Right kidney (tissue), 9 donors: ENCODE measurements at places on chromosomes 3 and 15.

DNA sequence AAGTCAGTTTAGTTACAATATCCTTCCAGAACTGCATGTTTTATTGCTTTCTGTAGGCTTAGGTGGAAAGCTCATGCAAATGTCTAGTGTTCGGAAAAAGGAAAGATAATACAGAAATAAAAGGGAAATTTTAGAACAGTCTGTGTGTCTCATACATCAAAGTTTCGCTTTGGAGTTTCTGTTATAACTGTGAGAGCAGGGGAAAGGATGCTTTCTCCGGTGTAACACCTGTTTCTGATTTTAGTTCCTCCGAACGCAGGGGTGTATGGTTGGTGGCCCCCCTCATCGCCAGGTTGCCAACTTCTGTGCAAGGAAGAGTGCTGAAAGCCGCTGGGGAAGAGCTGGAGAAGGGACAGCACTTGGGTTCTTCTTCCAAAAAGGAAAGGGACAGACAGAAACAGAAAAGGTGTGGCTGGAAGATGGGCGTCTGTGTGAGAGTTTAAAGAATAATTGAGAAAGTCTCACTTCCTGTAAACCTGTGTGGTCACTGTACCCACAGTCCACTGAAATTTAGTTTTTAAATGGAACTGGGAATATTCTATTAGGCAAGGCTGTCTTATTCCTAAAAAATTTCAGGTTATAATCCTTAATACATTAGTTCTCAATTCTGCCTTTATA lies 6.7 kb downstream of the P2RY12 start:
- no peak for DNase-seq

DNA sequence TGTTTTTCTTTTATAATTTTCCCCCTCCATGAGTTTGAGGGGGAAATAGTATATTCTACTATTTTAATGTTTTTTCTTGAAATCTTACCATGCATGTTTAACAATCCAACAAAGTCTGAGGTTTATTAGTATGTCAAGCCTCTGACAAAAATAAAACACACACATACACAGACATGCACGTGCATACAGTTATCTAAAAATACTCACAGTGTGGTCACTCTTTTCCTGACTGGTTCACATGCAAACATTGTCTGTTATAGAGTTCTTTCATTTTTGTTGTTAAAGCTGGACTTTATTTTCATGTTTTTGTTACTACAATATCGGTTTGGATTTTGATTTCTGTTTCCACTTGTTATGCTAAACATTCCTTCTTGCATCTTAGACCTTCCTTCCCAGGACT lies 236.6 kb downstream of the MFSD1 start:
- DNase-seq: no peak

GRCh38 chr3:66604481-66604880 lies 103.7 kb upstream of the LRIG1 start:
- DNase-seq: no peak

DNA sequence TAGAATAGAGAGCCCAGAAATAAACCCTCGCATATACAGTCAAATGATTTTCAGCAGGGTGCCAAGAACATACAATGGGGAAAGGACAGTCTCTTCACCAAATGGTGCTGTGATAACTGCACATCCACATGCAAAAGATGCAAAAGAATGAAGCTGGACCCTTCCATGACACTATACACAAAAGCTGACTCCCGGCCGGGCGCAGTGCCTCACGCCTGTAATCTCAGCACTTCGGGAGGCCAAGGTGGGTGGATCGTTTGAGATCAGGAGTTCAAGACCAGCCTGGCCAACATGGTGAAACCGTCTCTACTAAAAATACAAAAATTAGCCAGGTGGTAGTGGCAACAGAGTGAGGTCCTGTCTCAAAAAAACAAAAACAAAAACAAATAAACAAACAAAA lies 43.2 kb upstream of the IQSEC1 start:
- no peak for DNase-seq

DNA sequence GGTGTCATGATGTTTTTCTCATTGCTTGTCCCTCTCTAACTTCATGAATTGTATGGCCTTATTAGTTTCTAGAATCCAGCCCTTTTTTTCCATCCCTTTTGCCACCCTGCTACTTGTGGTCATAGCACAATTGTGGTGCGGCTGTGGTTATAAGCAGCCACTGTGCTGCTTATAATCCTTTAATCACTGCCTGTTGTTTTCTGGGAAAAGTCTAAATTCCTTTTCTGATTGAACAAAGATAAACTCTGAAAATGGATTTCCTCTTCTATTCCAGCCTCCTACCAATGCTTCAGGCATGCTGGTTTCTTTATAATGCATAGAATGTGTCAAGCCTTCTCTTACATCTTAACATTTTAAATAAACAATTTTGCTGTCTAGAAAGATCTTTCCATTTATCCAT lies 319.5 kb downstream of the C3orf38 start:
- DNase-seq: no peak

GRCh38 chr3:4672725-4673275 lies 179.7 kb downstream of the ITPR1 start:
- no peak for DNase-seq

- DNase-seq: no peak
Observed at GRCh38 chr3:11346416-11346815, 74.2 kb downstream of the ATG7 start.

DNA sequence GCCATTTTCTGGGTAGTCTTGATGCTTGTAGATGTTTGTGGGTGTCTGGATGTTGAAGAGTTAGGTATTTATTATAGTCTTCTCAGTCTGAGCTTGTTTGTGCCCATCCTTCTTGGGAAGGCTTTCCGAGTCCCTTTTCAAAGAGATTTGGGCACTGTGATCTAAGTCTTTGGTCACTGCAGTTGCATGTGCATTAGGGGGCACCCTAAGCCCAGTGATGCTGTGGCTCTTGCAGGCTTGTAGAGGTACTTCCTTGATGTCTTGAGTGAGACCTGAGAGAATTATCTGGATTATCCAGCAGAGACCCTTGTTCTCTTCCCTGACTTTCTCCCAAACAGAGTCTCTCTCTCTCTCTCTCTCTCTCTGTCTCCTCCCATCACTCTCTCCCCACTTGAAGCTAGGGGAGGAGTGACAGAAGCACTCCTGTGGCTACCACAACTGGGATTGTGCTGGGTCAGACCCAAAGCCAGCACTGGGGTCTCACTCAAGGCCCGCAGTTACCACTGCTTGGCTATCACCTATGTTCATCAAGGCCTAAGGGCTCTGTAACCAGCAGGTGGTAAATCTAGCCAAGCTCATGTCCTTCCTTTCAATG lies 68.5 kb downstream of the TMCO5A start:
- no peak for DNase-seq

DNA sequence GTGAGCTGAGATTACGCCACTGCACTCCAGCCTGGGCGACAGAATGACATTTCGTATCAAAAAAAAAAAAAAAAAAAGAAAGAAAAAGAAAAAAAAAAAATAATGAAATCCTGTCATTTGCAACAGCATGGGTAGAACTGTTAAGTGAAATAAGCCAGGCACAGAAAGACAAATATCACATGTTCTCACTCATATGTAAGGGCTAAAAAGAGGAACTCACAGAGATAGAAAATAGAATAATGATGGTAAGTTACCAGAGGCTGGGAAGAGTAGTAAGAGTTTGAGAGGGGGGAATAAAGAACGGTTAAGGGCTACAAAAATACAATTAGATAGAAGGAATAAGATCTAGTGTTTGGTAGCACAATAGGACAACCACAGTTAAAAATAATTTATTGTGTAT lies 19.7 kb downstream of the DENND6A start:
- DNase-seq: no peak

- DNase-seq: no peak
Observed at GRCh38 chr3:119613872-119614271, 16.2 kb downstream of the PLA1A start.

GRCh38 chr3:150372722-150373121 lies 35.4 kb upstream of the TSC22D2 start:
- no peak for DNase-seq

GRCh38 chr3:42052132-42052483 lies 39.0 kb upstream of the TRAK1 start:
- DNase-seq: no peak

GRCh38 chr3:66068255-66068654 lies 29.5 kb upstream of the MAGI1 start:
- DNase-seq: no peak

GRCh38 chr3:194941360-194941955 lies 255.8 kb downstream of the FAM43A start:
- no peak for DNase-seq

DNA sequence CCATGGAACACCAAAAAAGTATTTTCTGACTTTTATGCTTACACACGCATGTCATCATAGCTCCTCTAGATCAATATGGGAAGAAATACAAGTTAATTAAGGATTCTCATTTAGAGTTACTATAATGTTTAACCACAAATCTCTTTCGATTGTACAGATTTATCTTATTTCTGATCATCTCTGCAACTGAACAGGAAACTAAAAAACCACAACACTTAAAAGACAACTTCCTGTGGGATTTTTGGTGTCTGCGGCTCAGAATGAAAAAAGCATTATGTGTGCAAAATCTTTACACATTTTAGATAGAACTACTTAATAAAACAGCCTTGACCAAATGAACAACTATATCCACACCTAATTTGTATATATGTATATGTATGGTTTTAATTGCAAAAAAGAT lies 3.0 kb upstream of the TJP1 start:
- no peak for DNase-seq

GRCh38 chr3:45538641-45538986 lies 55.9 kb upstream of the LIMD1 start:
- DNase-seq: no peak

DNA sequence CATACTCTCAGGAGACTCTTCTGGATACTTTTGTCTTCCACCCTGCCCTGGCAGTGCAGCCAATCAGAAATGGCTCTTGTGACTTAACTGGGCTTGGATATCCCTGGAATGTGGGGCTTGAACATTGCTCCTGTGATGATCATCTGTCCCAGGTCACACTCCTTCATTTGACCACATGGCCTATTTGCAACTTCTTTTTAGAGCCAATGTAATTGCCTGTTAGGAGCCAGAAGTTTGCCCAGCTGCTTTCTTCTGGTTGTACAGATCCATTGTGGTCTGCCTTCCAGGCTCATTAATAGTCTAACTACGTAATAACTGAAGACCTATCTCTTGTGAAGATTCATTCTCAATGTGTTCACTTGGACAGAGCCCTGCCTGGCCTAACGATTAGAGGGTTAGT lies 29.8 kb downstream of the QTRT2 start:
- no peak for DNase-seq

- peak; percentile 99 for DNase-seq
Observed at GRCh38 chr3:120093911-120094775, at the start of gene GSK3B. TSS of gene GSK3B (minus strand) at chr3:120094447. CDS start at chr3:120093434, 1,013 bp downstream.

DNA sequence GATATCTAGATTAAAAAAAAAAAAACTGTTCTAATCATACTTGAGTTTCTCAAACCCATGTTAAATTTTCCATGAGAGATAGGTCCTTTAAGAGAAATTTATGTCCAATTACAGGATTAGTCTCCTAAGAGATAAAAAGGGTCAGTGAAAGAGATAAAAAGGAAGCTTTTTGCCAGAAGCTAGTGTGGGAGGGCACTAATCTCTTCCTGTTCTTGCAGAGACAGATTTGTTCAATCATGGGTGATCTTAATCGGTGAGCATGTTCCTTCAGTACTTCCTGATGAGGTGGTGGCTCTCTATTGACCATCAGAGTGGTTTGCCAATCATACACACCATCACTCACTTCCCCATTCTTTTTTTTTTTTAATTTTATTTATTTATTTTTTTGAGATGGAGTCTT lies 16.9 kb upstream of the LPP start:
- no peak for DNase-seq

DNA sequence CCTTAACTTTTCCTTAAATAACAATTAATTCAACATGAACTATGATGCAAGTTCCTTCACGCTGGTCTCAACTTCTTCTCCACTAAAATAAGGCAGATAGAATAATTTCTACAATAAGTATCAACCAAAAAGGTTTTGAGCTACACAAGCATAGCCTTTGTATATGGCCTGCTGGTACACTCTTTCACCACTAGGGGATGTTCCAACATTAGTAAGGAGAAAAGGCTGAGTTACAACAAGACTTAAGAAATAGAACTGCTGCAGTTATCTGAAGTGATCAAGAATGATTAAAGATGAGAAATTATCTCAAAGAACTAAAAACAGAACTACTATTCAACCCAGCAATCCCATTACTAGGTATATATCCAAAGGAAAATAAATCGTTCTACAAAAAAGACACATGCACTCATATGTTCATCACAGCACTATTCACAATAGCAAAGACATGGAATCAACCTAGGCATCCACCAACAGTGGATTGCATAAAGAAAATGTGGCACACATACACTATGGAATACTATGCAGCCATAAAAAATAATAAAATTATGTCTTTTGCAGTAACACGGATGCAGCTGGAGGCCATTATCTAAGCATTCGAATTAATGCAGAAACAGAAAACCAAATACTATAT lies 14.4 kb downstream of the ATP13A3 start:
- no peak for DNase-seq

- no peak for DNase-seq
Observed at GRCh38 chr3:187498211-187498724, 130.1 kb downstream of the RTP4 start.

GRCh38 chr15:71237456-71238188 lies 122.4 kb downstream of the THSD4 start:
- DNase-seq: no peak

DNA sequence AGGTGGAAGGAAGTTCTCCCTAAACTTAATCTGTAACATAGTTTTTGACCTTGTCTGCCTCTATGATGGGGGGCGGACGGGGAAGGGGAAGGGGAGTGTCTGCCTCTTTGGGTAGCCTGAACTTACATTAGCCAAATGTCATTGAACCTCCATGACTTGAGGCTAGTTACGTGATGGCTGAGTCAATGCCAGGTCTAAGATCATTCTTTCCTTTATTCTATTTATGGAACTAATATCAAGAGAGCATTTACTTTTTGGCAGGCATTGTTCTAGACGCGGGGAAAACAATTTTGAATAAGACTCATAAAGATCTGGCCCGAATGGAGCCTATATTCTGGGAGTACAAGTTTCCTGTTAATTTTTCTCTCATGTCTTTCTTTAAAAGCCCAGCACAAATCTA lies 340.7 kb upstream of the C2CD4B start:
- no peak for DNase-seq

- no peak for DNase-seq
Observed at GRCh38 chr15:75727851-75728715, 15.4 kb upstream of the CSPG4 start.

DNA sequence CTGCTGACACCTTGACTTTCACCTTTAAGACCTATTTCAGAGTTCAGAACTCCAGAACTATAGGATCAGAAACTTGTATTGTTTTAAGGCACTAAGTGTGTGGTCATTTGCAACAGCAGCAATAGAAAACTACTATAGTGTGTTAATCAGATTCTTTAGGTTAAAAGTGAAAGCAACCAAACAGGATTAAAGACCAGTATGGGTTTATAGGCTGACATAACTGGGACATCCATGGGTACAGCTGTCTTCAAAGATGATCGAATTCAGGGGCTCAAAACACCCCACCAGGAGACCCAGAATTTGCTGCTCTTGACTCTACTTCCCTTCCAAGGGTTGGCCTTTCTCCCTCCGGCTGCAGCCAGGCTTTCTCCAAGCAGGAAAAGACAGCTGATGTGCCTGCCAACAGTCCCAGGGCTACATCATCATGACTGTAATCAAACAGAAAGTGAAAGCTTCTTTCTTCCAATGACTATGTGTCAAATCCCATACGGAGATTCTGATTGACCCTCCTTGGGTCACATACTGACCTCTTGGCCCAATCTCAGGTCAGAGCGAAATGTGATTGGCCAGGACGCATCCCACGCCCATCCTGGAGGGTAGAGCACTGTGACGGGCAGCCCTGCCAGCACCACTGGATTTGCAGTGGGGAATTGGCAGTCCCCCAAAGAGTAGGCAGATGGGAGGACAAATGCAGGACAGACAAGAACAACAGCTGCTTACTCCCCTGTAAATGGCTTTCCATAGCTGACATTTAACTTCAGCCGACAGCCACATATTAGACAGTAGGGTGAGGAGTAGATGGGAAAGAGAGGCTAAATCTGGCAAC lies 51.4 kb upstream of the RNF7 start:
- peak; percentile 24 for DNase-seq
